Amniotic epithelial cell (primary cell): ENCODE measurements at places on chromosomes 7 and 10.

GRCh38 chr7:106089647-106090046 lies 22.5 kb downstream of the SYPL1 start:
- DNase-seq: no peak

DNA sequence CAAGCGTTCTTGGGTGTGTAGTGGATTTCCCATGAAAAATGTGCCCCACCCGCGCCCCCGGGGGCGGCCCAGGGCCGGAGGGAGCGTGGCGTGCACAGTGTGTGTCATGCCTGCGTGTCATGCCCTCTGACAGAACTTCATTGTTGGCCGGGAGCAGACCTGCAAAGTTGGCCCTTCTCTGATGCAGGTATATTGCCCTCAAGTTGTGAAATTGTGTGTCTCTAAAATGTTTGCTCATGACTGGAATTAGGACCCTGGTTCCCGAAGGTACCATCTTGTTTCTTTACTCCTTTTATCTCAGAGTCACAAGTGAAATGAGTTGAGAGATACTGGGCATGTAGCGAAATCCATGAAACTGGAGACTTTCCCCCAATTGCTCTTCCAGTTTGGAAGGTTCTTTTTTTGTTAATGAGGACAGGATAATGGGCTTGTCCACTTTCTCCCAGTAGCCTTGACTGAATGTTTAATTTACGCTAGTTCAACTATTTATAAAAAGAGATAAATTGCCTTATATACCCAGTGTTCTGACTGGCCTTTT lies 26.2 kb downstream of the ADK start:
- no peak for DNase-seq

DNA sequence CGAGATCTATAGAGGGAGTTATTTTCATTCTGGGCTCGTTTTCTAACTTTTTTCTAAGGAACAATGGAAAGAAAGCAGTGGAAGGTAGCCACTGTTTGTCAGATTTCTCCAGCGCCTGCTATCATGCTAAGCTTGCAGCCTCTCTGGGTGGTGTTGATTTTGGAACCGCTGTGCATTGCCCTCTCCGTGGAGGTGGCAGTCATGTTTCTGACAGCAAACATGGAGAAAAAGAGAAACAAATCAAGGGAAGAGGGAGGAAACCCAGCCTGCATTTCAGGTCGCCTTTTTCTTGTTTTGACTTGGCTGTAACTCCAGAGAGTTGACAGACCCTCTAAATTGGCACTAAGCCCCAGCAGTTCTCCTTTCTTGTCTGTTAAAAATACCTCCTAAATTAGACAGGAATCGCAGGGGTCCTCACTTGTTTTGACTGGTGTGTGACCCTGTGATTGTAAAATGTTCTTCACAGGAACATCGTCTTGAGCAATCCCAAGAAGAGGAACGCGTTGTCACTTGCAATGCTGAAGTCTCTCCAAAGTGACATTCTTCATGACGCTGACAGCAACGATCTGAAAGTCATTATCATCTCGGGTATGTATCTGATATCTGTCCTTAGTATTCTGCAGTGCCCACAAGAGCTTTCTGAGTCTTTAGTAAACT lies 4.8 kb downstream of the ECHDC3 start:
- no peak for DNase-seq

DNA sequence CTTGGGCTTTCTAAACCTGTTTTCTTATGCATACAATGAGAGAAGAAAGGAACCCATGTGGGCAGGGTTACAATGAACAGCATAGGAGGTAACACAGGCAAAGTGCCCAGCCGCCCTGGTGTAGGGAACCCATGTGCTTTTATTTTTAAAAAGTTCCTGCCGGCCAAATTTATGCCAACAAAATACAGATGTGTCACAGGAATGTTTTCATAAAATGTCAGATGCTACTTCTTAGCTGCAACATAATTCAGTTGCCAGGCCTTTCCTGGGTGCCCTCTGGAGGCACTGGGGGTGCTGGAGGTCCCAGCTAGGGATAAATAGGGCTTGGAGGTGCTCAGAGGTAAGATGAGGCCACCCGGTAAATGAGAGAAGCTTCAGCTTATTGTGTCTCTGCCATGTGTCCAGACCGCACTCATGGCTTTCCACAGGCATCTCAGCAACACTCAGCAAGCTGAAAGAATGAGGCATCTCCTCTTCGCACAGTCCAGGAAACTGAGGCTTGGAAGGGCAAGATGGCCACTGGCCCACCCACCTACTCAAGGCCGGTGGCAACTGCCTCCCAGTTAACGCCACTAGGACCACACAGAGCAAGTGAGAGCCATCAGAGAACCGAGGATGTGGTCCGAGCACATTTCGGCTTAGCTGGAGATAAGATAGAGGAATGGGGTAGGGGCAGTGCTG lies 58.3 kb downstream of the CPXM2 start:
- no peak for DNase-seq

- DNase-seq: no peak
Measured at GRCh38 chr7:90850066-90850465, 253.9 kb downstream of the CDK14 start.

DNA sequence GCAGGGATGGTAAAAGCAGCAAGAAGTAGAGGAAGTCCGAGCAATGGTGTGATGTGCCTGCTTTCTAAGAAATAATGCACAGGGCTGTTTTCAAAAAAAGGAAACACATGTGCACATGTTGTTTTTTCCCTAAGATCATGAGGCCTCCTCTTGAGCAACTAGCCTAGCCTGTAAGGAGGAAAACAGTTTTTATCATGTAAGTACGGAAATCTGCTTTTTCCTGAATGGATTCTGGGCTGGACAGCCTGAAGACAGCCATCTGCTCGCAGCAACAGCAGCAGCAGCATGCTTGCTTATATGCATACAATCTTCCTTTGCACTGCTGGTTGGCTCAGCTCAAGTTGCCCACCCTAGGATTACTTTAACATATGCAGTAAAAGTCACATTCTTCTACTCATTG lies 87.1 kb downstream of the HIBADH start:
- peak; percentile 4 for DNase-seq

GRCh38 chr10:71266147-71266917 lies 52.7 kb upstream of the SLC29A3 start:
- DNase-seq: peak; percentile 47

DNA sequence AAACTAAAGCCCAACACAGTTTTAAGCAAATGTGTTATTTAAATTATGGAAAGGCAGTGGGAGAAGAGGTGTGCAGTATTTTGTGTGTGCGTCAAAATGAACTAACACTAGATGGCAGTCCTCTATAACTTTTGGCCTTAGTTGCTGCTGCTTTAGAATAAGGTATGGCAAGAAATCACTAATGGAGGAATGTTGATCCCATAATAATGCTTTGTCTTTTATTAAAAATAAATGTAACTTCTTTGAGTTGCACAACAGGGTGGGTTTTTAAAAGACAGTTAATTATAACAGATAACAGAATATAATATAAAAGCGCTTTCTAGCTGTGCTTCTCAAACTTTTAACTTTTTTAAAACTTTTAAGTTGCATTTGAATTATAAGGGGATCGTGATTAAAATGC lies 56.4 kb downstream of the BBS9 start:
- peak; percentile 64 for DNase-seq

DNA sequence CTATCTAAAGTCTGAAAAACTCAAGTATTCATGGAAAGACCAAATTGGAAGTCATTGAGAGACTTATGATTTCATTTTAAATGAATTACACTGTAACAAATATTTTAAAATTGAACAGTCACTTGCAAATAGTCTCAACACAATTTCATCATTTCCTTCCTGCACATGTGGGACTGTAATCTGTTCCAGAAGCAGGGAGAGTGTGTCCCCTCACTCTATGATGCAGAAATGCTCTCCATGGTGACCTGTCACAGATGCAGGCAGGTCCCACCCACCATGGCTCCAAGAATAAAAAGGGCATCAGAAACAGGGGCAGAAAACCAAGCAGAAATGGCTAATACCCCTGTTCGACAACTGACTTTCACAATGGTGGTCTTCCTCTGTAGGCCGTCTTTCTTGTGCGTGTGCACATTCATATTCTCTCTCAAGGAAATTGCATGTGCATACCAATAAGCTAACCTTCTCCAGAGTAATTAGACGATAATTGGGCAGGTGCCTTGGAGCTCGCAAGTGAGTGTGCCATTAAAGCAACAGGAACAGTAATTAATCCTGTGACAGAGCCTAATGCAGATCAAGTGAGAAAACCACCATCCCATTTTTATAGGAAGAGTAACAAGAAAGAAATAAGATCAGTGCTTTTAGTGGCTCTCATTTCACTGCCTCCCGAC lies 170.9 kb downstream of the ZMYND11 start:
- no peak for DNase-seq

- no peak for DNase-seq
Measured at GRCh38 chr10:113060201-113061053, 110.4 kb downstream of the TCF7L2 start.

DNA sequence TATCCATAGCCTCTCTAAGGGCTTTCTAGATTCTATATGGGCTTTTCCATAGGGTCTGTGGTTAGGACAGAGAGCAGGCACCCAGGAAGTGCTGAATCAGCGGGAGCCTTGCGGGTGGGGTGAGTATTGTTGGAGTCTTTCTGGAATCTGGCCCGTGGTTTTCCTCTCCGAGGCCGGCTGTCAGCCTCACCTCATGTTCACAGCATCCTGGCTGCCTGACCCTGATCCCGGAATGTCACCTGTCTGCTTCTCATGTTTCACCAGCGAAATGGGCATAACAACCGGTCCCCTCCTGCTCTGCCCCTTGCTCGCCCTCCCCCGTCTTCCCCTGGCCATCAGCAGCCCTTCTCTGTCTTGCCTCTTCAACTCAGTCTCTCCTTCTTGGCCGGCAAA lies 36.5 kb downstream of the DDIT4 start:
- DNase-seq: peak; percentile 62

DNA sequence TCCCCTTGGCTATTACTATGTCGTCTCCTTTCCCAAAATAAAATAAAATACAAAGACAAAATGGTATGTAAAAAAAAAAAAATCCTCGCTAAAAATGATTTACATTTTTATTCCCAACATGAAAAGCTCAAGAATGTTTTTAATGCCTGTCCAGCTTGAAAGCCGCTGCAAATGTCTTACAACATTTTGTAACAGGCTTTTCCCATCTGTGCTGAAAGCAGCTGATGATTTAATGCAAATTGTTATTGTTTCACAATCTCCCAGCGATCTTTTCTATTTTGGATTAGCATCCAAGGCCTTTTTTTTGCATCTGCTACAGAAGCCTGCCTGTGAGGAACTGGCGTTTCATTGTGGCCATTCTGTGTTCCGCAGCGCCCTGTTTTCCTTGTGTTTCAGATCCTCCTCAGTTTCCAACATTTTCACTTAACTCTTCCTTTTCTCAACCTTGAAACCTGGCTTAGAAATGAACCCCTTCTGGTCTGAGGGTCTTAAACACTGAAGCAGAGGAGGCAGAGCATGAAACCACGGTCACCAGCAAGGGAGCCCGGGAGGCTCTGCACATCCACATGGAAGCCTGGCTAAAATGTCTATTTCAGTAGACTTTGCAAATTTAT lies 712.1 kb downstream of the PARD3 start:
- peak; percentile 83 for DNase-seq

GRCh38 chr10:116444527-116445142 lies 17.0 kb downstream of the PNLIPRP3 start:
- peak; percentile 27 for DNase-seq
